ENCODE measurements at places on chromosomes 16 and 17.

GRCh38 chr17:62626719-62627218, 701 bp upstream of the MRC2 start:
- no peak for DNase-seq

DNA sequence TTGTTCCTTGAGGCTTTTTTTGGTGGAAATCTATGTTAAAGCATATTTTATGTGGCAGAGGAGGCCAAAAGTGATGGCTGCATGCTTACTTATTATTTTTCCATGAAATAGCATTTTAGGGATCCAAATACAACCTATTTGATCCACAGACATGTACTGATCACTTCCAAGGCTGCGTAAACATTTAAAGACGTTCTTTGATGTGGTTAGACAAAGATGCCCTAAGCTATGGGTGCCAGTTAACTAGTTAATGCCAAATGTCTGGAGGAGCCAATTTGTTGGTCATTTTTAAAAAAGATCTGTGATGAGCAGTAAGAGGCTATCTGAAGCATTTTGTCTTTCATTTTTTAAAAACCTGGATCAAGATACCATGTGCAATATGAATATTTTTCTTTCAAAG, 17.3 kb upstream of the PRKCA start:
- no peak for DNase-seq

- no peak for DNase-seq
Measured at GRCh38 chr16:15686287-15686686, 36.2 kb downstream of the NDE1 start.

DNA sequence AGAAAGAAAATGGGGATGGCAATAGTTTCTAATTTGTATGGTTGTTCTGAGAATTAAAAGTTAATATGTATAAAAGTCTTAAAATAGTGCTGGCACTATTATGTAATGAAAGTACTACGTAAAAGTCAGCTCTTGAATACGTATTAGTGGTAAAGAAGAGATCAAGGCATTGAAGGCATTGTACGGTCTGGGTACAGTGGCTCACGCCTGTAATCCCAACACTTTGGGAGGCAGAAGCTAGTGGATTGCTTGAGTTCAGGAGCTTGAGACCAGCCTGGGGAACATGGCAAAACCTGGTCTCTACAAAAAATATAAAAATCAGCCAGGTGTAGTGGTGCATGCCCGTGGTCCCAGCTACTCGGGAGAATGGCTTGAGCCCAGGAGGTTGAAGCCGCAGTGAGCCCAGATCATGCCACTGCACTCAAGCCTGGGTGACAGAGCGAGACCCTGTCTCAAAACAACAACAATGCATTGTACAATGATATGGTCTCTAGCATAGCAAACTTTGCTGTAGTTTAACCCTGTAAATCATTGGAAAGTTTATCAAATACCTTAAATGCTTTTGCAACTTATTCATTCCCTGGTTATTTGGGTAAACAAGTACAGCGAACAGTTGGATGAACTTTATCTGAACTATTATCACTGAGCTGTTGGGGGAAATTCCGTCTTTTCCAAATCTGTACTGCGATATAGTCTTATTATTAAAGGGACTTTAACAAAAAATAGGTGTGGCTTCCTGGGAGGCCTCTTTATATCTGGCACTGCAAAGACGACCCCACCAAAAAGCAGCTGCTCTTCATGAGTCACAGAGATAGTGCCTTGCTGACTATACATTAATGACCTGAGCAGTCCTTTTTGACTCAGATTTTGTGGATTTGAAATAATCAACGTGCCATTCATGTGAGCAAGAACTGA, 73.6 kb downstream of the GPRC5B start:
- DNase-seq = no peak

DNA sequence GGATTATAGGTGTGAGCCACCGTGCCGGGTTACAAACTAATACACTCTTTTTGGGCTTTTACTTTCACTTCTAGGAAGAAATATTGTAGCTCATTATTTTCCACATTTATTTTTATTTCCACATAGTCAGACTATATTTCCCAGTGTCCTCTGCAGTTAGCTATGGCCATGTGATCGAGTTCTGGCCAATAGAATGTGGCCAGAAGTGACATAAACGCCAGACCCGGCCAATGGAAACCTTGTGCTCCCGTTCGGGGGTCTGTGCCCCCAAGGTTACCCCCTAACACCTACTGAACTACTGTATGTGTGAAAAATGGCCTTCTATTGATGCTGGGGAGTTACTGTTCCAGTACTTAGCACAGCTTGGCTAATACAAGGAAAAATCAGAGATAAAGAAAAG, 13.2 kb upstream of the RPTOR start:
- no peak for DNase-seq

DNA sequence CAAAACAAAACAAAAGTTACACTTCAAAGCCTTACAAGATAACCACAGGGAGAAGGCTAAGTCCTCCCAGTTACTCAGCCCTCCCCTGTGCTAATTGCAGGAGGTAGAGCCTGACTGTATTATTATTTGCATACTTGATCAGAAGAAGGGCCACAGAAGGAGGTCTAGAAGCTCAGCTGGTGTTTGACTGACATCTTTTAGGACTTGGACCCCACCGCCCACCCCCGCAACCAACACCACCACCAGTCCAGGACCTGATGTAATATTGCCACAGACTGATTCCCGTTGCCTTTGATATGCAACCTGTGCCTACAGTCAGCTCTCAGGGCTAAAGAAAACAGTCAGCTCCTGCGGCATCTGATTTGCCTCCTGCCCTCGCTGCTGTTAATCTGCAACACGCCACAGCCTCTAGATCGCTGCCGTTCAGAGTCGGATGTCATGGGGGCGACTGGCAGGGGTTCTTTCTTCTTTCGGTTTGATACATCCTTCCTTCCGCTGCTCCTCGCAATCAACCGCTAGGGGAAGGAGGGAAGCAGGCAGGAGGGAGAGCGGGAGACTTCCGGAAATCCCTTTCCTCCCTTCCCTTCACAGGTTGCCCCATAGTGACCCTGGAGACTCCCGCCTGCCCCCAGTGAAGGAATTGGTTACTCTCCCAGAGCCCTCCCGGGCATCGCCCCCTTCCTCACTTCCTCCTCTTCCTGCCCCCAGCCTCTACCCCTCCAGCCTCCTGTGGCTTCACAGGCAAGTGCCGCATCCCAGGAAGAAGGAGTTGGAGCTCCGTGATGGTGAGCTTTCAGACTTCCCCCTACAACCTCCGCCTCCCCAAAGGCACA, 90.5 kb upstream of the SOX9 start:
- no peak for DNase-seq

DNA sequence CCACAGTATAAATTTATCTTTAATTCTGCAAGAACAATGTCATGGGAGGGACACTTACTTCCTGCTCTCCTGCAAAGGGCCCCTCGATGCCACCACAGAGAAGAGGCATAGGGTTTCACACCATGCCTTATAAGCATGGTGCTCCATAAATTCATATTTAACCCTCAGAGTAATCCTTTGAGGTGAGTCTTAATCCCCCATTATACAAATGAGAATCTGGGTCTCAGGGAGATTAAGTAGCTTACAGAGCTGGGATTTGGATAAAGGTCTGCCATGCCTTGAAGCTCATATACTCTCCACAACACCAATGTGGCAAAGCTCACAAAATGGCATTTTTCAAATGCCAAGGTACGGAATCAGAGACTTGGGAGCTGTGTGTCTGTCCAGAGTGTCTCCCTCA, 268.5 kb upstream of the CCL2 start:
- DNase-seq = no peak

- no peak for DNase-seq
Measured at GRCh38 chr16:88662222-88662842, 559 bp downstream of the MVD start.

GRCh38 chr16:10318798-10319500, 66.9 kb upstream of the ATF7IP2 start:
- DNase-seq = no peak

GRCh38 chr17:39872751-39873150, 4.7 kb downstream of the ZPBP2 start:
- no peak for DNase-seq

GRCh38 chr16:86826941-86827340, 248.6 kb downstream of the FOXL1 start:
- no peak for DNase-seq

DNA sequence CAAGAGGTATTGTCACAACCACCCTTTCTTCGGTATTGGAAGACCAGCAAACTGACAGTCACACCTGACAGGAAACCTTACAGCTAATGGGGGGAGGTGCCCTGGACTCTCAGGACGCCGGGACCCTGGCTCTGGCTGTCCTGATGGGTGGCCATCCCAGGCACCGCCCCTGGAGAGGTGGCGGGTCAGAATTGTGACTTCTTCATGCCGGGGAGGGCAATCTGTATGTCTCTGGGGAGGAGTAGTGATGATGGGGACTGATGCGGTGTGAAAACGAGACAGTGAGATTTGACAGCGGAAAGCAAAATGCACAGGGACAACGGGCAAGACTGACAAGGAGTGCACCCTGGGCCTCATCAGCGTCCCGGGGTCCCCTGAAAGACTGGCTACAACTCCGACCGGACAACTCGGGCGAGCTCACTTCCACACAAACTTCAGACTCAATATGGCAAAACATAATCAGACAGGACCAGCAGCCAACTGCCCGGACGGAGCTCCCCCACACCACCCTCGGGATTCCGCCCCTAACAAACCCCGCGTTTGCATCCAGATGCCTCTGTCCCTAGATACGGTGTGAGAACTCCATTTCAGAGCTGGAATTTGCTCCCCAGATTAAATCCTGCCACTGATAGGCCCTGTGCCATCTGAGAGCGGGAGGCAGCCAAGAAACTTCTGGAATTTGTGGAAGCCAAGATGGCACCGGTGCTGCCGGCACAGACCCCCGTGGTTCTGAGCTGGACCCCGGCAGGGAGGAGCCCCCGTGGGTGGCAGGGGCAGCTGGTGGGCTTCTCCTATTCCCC, 83.6 kb upstream of the CREBBP start:
- no peak for DNase-seq

- no peak for DNase-seq
Measured at GRCh38 chr16:84758627-84759026, 58.8 kb downstream of the USP10 start.

DNA sequence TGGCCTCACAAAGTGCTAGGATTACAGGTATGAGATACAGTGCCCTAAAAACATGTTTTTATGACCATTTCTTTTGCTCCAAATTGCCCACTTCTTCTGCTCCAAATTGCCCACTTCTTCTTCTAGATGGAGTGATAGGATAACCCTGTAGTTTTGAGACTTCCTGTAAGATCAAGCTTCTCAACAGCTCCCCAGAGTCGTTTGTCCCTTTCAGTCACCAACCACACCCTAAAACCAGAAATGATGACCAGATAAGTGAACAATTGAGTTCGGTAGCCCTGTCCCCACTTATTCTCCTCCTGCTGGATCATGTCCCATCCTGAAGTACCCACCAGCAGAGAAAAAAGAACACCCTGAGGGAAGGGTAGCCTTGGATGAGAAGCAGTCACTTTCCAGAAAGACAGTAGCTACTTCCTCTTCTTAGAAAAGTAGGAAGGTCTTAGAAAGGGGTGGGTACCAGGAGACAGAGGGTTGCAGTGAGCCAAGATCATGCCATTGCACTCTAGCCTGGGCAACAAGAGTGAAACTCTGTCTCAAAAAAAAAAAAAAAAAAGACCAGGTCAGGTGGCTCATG, 2.5 kb downstream of the ODAD4 start:
- no peak for DNase-seq

DNA sequence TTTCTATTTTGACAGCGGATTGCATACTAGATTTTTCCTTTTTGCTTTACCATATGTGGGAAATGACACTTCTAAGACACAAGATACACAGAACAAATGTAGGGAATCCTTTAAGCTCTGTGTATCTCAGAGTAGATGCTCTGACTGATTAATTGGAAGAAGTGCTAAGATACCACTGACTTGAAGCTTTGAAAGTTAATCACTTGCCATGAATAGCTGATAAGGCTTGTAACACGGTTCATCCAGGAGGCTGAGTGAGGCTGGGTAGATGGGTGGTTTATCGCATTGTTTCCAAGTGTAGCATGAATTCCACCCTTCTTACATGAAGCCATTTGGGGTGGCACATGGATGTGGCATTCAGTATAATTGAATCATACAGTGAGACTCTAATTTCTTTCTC, 654.1 kb upstream of the RBFOX1 start:
- no peak for DNase-seq

DNA sequence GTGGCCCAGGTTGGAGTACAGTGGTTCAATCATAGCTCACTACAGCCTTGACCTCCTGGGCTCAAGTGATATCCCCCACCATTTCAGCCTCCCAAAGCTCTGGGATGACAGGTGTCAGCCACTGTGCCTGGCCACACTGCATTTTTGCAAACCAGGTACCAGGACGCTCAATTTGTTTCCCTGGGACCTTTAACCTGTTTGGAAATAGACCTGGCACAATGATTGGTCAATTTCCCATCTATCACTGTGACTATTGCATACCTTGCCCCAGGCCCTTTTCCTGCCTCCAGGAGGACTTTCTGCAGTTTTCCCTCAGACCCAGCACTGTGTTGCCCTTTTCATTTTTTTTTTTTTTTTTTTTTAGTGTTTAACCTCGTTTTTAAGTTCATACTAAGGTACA, 11.1 kb upstream of the FUS start:
- DNase-seq = no peak

DNA sequence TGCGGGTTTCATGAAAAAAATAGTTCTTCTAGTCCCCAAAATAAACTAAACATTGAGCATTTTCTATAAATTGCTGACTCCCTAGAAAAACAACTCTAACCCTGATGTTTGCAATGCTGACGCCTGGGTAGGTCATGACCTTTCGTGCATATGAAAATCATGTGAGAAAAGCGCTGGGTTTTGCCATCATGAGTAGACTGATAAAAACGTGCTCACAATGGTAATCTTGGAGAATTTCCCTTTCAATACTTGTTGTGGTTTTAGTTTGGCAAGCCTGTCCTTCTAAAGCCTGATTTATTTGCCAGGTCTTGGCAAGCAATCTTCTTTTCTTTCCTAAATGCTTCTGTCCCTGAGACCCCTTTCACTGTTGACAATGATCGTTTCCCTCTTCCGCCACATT, 4.0 kb upstream of the CLEC10A start:
- DNase-seq = no peak

DNA sequence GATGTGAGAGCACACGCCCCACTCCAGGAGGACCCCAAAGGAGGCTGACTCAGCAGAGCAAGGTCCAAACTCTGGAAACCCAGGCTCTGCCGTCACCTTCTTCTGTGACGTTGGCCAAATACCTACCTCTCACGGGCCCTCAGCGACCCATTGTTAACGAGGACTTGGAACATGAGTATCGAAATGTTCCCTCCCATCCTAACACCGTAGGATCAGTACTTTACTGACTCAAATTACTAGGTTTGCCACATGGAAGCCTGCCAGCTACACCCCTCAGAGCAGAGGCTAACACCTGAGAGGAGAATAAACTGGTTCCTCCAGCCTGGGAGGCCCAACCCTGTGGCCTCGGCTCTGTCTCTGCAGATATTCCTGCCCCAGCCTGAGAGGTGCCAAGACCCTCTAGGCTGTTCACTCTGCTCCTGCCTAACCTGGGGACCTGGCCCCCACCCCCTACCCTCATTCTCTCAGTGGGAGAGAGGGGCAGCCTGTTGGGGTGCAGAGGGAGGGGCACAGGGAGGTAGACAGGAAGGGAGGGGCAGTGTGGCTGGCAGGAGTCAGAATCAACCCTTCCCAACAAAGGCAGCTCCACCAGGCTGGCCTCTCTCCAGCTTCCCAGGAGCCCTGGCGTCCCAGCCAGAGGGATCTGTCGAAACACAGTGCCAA, 4.4 kb downstream of the PITPNM3 start:
- no peak for DNase-seq

Data from stimulated activated CD4-positive, alpha-beta T cell treated with anti-CD3 and anti-CD28 coated beads, Interleukin-15, amount 100 ng/mL, for 48 hours (primary cell).